ENCODE measurements at places on chromosomes 5 and 9.

GRCh38 chr5:159657298-159657697, 259.0 kb upstream of the ADRA1B start:
- no peak for DNase-seq

- no peak for DNase-seq
Observed at GRCh38 chr5:14600846-14601245, 19.3 kb downstream of the OTULINL start.

- peak; percentile 3 for DNase-seq
Observed at GRCh38 chr9:87464110-87464991, 33.3 kb upstream of the DAPK1 start.

DNA sequence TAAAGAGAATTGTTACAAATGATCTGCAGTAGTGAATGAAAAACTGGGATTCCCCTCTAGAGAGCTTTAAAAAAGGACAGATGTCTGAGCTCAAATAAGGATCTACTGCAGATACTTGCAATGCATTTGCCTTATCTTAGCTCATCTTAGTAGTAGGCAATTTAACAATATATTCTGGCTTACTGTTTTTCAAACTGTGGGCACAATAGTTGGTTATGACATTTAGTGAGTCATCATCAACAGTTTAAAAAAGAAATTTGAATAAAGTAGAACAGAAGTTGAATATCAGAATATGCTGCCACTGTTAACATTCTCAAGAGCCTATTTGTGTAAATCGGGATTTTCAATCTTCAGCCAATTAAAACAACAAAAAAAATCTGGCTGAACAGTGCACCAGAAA, 6.7 kb upstream of the CAST start:
- DNase-seq, result no peak

DNA sequence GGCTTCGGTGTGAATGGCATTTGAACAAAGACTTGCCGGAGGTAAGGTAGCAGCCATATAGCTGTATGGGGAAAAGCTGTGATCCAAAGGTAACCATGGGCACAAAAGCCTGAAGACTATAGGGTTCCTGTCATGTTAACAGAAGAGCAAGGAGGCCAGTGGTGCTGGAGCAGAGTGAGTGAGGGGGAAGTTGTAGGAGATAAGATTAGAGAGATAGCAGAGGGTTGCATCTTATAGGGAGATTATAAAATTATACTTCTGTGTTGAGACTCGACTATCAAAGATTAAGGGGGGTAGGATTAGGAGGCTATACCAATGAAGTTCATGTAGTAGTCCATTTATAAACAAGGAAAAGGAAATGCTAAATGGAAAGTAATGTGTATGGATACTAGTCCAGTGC, 3.3 kb downstream of the NCBP1 start:
- no peak for DNase-seq

DNA sequence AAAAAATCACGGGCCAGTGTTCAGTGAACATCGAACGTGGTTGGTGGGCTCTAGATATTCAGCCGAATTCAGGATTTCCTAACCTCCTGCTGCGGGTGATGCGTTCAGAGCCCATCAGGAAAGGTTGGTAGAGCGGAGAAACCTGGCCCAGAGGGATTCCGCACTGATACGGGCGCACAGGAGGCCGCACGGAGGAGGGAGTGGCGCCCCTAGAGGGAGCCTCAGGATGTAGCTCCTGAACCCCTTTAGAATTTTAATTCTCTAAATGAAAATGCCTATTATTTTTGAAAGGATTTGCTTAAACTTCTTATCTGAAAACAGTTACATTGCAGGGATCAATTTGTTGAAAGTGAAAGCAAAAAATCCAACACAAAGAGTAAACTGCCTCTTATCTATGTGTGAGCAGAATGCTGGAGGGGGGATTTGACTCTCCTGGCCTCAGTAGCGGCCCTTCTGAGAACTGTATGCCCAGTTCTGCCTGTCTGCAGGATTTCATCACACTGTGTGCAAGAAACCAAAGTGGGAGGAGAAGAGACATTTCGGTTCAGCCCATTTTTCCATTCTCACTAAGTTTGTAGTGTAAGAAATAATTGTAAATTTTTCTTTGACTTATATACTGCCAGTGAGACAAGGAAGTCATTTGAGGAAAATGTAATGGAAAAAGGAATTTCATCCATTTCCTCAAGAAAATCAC, 75.9 kb downstream of the TENT4A start:
- DNase-seq, result no peak

GRCh38 chr9:105054491-105054890, 126.5 kb upstream of the ABCA1 start:
- DNase-seq, result peak; percentile 75

All from fibroblast of skin of right quadriceps (primary cell).